ENCODE measurements at places on chromosomes 2 and 18.
A peak's percentile ranks its signal among the peaks of the same experiment; 100 is the strongest.

- peak; percentile 63 for DNase-seq
Observed at GRCh38 chr2:109348671-109349502, 219.9 kb downstream of the SH3RF3 start.

DNA sequence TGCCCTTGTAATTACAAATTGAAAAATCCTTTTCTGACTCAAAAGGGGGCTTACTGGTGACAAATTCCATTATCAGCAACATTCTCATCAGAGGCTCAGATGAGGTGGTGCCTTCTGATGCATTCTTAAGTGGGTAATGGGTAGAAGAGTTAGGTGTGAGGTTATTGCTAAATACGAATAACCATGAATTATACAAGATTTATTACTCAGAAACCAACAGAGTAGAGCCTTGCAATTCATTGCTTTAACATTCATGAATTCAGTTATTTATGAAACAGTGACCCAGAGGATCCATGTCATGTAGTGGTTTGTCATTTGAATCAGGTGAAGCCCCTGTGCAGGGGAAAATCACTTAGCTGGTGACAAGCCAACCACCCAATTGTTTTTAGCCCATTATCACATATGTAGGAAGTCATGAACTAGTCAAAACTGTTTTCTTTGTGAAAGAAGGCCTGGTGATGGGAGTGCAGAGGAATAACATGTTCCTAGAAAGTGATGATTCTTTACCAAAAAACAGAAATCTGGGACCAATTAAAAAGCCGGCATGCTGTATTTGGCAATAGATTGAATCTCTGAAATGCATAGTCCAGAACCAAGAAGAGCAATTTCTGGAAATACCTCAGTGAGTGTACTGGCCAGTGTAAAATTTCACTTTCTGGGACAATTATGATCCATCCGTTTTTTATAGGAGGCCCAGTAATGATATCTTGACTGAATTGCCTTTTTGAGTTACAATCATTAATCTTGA lies 70.2 kb downstream of the CRIM1 start:
- no peak for DNase-seq

- DNase-seq: no peak
Observed at GRCh38 chr2:135838502-135838901, 1.5 kb upstream of the LCT start.

DNA sequence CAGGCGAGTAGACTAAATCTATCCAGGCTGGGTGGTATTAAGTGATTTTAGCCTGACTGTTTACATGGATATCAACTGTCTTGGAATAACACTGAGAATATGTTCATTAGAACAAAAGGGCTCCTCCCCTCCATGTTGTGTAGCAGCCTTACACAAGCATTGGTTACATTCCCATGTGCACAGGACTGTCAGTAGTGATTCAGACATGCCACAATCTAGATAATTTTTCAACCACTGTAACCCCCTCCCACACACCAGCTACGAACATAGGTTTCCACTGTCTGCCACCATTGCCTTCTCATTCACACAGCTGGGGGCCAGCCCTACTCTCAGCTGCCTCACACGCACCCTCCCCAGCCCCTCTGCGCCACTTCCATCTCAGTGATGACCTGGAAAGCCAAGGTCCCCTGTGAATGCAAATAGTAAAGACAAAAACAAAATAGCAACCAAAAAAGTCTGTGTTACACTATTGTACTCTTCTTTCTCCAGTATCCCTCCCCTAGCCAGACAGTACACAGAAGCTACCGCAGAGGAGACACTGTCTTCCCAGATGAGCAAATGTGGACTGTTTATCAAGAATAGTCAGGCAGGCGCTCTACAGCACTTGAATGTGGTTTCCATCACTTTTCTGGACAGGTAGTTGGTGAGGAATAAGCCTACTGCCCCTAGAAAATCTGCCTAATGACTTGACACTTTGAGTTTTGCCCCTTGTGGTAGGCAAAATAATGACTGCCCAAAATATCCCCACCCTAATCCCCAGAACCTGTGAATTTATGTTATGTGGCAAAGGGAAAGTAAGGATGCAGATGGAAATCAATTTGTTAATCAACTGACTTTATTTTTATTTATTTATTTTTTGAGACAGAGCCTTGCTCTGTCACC lies 27.9 kb upstream of the TYMS start:
- DNase-seq: no peak

DNA sequence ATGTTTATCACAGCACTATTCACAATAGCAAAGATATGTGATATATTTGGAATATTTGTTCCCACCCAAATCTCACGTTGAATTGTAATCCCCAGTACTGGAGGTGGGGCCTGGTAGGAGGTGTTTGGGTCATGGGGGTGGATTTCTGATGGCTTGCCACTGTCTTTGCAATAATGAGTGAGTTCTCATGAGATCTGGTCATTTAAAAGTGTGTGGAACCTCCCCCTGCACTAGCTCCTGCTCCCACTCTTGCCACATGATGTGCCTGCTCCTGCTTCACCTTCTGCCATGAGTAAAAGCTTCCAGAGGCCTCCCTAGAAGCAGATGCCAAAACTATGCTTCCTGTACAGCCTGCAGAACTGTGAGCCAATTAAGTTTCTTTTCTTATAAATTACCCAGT lies 72.2 kb upstream of the DYNC1I2 start:
- no peak for DNase-seq

- DNase-seq: no peak
Observed at GRCh38 chr2:212773808-212774339, 235.3 kb upstream of the ERBB4 start.

DNA sequence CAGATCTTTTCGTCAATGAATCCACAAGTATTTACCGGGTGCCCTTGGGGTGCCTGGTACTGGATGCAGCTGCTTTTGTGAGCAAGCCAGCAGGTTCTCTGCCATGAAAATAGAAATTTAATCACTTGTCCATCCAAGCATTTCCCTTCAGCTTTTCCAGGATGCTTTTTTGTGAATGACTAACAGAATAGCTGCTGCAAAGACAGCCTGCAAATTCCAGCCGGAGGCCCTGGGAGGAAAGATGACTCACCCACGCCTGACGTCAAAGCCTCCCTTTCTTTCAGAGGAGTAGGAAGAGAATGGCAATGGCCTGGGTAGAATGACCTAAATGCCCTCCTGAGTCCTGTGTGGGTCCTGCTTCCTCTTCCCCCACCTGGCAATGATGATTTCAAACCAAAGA lies 111.9 kb downstream of the AP1S3 start:
- DNase-seq: no peak

GRCh38 chr18:34648269-34648985 lies 61.7 kb upstream of the DTNA start:
- no peak for DNase-seq

DNA sequence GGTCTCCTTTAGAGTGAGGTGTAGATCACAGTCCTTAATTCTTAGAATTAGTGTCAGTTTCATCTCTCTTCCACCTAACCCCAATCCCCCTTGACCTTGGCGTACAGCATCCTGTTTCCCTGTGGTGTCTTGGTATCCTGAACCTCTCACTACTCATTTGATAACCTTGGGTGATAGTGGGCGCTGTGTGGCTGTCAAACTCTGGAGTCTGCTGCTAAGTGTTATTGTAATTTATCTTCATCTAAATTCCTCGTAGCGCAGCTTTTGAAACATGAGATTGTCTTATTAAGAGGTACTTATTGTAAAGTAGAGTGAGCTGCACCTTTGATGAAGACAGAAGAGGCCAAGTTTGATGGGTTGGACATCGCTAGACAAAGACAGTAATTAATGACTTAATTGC lies 222.6 kb upstream of the SPRED2 start:
- no peak for DNase-seq

GRCh38 chr2:222257645-222258044 lies 41.2 kb downstream of the PAX3 start:
- no peak for DNase-seq

DNA sequence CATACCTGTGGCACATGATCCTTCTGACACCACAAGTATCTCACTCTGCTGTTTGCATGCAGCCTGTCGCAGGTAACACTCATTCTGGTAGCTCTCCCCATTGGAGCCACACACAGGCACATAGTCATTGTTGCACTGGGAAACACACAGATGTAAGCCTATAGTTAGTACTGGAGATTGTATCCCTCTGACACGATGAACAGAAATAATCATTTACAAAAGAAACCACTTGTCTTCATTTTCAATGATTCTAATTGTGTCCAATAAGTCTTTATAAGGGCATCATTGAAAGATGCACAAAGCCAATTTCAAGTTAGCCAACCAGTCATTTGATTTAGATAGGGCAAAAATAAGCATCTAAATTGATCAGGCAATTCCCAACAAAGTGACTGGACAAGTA lies 10.4 kb downstream of the TMEFF2 start:
- no peak for DNase-seq

DNA sequence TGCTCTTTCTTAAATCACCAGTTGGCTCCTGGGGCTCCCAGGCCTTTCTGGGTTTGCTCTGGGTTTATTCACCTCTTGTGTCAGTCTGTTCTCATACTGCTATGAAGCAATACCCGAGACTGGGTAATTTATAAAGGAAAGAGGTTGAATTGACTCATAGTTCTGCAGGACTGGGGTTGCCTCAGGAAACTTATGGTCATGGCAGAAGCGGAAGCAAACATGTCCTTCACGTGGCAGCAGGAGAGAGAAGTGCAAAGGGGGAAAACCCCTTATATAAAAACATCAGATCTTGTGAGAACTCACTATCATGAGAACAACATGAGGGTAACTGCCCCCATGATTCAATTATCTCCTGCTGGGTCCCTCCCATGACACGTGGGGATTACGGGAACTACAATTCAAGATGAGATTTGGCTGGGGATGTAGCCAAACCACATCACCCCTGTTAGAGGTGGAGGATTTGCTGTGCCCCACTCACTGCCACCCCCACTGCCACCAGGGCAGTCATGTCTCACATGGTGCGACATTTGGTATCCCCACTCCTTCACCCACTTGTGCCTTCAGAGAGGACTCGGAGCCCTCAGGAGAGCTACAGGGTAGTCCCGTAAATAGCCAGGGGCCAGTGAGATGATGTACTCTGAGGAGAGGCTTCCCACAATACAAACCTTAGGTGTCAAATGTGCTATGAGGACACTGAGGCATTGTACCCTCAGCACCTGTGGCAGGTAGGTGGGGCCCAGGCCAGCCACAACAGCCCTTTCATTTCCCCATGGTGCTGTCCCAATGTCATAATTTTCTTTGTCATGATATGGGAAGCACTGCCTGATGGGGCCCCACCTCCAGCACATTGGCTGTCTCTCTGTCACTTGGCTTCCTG lies 35.7 kb downstream of the CDC42EP3 start:
- peak; percentile 96 for DNase-seq

GRCh38 chr2:941871-942270 lies 8.8 kb upstream of the SNTG2 start:
- no peak for DNase-seq

GRCh38 chr2:18124116-18124835 lies 245.8 kb downstream of the KCNS3 start:
- no peak for DNase-seq

DNA sequence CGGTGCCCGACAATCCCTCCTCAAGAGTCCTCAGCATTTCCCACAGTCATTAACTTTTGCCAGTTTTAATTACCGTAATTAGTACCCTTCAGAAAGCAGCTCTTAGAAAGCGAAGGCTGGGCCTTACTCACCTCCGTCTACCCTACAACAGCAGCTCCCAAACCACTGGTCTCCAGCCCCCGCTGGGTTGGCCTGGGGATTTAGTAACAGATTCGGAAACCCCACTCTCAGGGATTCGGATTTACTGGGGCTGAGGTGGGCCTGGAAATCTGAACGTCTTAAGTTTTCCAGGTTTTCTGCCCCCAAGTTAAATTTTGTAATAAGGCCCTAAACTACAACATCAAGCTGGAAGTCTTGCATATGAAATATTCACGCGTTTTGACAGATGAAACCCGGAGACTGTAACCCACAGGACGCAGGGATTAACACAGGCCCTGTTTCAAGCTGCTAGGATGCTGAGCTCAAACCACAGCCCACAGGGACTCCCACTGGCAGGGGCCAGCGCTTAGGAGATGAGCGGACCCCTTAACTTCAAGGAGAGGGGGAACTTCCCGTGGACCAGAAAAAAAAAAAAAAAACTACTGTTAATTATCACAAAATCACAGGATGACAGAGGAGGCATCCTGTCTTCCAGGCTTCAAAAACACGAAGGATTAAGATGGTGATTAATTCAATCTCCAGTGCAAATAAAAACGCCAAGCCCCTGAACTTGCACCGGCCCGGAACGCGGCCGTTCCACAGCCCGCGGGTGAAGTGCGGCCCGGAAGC lies 985 bp downstream of the ILKAP start:
- peak; percentile 20 for DNase-seq

DNA sequence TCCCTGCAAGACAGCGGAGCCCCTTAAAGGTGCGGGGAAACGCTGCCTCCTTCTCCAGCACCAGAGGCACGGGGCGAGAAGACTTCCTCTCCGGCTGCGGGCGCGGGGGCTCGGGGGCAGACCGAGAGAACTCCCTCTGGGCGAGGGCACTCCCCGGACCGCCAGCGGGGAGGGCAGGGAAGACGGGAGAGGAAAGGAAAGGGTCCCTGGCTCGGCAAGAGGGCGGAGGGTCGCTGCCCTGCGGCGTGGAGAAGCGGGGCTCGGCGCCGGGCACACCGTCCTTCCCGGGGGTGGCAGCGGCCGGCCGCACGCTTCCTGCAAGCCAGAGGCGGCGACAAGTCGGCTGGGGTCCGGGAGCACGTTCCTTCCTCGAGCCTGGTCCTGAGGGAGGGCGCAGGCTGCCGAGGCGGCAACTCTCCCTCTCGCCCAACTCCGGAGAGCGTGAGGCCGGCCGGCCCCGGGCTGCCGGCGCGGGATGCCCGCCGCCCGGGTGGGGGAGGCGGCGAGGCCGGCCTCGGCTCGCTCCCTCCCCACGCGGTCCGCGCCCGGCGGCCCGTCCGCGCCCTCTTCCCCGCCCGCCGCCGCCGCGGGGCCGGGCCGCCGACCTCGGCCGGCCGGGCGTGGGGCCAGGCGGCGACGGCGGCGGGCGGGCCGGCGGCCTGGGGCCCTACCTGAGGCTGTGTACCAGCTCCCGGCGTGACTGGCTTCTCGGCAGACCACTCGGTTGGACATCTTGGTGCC lies 1.1 kb downstream of the MEMO1 start:
- DNase-seq: peak; percentile 47

DNA sequence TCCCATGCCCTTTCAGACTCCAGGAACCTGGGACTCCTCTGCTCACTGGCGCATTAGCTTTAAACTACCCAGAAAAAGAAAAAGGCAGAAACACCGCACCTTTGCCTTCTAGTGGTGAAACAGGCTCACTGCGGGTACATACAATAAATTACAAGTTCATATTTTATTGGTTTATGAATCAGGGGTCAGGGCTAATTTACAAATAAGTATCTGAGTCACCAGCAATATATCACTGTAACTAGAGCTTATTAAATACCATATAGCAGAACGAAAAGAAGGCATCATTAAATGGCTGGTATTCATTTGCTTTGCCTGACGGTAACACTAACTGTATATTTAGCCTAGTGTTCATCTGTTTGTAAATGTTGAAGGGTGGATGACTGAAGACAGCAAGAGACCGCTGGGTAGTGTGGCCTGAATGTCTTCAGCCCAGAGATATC lies 26.9 kb upstream of the DTNB start:
- DNase-seq: peak; percentile 58

GRCh38 chr18:56933472-56933871 lies 213.4 kb upstream of the BOD1L2 start:
- DNase-seq: peak; percentile 30

- no peak for DNase-seq
Observed at GRCh38 chr18:56258178-56258577, 380.2 kb downstream of the TXNL1 start.
